Mucosa of descending colon (tissue), 3 donors: ENCODE measurements at places on chromosomes 12 and 14.

- no peak for DNase-seq
These were observed 4.9 kb downstream of the B4GALNT3 start for GRCh38 chr12:464484-465267.

- no peak for DNase-seq
These were observed 136.4 kb downstream of the FSCB start for GRCh38 chr14:44370727-44371126.

GRCh38 chr12:19647806-19648556, 208.7 kb downstream of the AEBP2 start:
- no peak for DNase-seq

DNA sequence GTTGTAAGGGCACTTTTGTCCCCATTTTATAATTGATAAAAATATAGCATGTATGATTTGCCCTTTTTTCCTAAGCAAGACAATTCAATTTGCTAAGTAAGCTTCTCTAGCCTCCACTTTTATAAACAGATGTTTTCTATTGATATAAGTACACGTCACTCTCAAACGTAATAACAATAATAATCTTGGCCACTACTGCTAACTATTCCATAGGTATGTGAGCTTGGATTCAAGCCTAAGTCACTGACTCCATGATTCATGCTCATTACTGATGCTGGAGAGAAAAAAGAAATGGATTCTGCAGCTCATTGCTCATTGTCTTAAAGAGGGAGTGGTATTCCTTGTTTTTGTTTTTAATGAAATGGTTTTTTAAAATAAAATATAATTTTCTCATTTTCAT, 661.0 kb downstream of the GALC start:
- DNase-seq = no peak

- no peak for DNase-seq
These were observed 20.3 kb downstream of the SOCS2 start for GRCh38 chr12:93592641-93593406.

DNA sequence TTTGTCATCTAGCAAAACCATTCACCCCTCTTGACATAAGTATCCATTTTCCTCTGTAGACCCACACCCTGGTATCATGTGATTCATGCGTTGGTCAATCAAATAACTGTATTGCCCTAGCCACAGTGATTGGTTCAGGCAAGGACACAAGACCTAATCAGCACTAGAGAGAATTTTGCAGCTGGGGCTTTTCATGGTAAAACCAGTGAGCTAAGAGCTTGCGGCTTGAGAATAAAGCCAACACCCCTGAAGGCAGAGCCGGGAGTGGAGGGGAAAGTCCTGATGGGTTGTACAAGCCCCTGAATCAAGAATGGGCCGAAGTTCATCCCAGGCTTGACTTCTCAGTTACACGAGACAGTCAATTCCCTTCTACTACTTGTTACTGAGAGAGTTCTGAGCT, 33.2 kb upstream of the LTBP2 start:
- DNase-seq = no peak

- no peak for DNase-seq
These were observed 120.4 kb upstream of the LRIG3 start for GRCh38 chr12:59040656-59041055.

GRCh38 chr14:102318781-102319276, 717 bp upstream of the ZNF839 start:
- no peak for DNase-seq

GRCh38 chr12:46990211-46990610, 89.2 kb upstream of the PCED1B start:
- no peak for DNase-seq

GRCh38 chr14:67137744-67138371, 51.4 kb upstream of the GARIN2 start:
- DNase-seq = no peak

- no peak for DNase-seq
These were observed 76.8 kb downstream of the SAMD4A start for GRCh38 chr14:54643696-54644176.

DNA sequence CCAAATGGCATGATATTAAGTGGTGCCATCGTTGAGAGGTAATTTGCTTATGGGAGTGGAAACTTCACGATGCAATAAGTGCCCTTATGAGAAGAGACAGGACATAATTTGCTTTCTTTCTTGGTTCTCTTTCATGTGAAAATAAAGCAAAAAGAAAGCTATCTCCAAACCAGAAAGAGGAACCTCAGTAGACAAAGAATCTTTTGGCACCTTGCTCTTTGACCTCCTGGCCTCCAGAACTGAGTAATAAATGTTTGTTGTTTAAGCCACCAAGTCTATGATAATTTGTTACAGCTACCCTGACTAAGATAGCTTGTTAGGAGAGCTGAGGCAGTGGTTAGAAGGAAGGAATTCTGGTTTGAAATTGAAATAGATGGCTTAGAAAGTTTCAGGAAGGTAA, 39.6 kb downstream of the CCER1 start:
- no peak for DNase-seq

DNA sequence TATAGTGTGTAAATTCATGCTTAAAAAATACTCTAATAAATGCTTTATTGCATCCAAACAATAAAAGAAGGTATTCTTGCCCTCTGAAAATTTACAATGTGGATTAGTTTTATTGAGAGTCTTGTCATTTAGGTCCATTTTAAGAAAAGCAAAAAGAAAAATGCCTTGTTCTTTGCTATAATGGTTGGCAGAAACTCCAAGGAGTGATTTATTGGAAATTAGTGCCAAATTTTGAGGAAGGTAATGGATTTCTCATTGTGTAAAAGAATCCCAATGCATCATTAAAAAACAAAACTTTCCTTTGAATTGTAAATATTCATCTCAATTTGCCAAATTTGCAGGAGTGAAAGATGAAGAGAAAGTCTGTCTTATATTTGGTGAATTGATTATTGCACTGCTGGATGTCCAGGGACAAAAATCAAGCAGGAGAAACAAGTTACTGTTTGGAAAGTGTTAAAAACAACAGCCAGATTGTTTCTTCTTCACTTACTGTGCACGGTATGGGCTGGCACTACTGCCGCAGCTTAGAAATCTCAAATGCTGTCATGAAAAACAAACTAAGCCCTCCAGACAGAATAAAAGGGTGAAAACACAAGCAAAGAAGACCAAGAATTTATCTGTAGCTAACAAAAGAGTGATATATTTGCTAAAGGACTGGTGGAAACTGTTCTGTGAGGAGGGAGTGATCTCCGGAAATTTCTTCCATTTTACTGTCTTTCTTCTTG, 511.7 kb downstream of the TMTC2 start:
- no peak for DNase-seq
